GM04504 (cell line): ENCODE measurements at places on chromosomes 12 and 14.

DNA sequence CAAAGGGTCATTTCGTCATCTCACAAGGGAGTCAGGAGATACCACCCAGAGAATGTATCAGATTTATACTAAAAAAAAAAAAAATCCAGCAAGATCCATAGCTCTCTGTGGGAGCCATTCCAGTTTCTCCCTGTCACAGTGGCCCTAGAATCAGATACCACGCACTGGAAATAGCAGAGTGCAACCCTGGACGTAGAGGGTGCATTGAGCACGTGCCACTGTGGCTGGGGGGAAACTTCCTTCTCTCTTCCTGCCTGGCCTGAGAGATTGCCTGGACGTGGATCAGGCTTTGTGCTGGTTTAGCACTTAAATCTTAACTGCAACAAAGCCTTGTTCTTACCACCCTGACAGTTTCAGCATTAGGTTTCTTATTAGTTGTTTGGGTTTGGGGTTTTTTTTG is 124.3 kb downstream of the FBXL14 start:
- no peak for DNase-seq

- DNase-seq, result no peak
Observed at GRCh38 chr14:91356181-91356763, 61.3 kb downstream of the CCDC88C start.

DNA sequence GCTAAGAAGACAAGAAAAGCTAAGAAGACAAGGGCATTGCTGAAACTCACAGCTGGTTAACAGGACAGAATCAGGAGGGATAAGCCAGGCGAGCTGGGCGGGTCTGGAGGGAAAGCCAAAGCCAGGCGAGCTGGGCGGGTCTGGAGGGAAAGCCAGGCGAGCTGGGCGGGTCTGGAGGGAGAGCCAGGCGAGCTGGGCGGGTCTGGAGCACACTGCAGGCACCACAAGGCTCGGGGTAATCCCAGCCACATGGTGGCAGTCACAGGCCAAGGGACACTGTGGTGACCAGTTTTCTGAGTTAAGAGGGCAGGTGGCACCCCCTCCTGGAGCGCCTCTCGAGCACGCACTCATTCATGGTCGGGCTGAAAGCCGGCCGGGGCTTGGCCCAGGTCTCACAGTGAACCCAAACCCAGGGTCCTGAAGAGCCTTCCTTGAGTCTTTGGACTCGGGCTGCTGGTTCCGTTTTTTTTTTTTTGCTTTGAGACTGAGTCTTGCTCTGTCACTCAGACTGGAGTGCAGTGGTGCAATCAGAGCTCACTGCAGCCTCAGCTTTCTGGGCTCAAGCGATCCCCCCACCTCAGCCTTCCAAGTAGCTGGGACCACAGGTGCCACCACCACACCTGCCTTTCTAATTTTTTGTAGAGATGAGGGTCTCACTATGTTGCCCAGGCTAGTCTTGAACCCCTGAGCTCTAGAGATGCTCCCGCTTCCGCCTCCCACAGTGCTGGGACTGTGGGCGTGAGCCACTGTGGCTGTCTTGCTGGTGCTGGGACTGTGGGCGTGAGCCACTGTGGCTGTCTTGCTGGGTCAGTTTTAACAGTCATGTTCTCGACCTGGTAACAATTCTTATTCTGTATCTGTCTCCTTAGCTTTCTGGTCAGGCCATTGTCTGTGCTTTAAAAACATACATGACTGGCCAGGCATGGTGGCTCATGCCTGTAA is 40.2 kb downstream of the HSP90AA1 start:
- DNase-seq, result peak; percentile 62

DNA sequence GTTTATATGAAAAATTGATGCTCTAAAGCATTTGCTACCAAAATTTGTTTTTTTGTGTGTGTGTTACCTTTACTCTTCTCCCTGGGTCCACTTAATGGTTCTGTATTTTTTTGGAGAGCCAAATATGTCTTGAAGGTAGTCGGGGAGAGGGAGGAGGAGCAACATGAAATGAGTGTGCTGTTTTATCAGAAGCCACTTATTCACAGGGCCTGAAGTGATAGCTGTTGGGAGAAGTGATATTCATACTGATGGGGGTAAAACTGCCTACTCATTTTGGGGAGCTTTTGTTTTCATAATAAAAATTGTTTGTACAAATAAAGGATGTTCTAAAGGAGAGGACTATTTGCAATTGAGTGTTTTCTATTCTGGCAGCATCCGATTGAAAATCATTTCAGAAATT is 29.2 kb downstream of the CRADD start:
- DNase-seq, result no peak

- no peak for DNase-seq
Observed at GRCh38 chr14:89260898-89261297, 156.1 kb downstream of the FOXN3 start.
